ENCODE measurements at places on chromosomes 3 and 15.

DNA sequence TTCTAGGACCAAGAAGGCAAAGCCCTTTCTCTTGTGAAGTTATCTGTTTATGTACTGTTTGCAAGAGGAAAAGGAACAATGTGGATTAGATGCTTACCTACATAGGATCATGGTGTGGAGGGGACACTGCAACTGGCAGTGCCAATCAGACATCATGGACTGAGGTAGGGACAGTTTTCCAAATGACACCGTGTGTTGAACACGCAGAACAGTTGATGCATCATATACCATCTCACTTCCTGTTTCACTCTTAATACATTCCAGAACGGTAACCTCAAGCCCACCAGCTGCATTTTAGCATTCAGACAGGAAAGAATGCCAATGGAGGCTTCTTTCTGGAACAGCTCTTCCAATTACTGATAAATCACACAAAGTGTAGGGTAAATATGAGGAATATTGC, 397.7 kb upstream of the LMCD1 start:
- DNase-seq = no peak

- no peak for DNase-seq
Observed at GRCh38 chr15:81865850-81866537, 179.8 kb downstream of the MEX3B start.

GRCh38 chr3:46214751-46215352, 6.7 kb upstream of the CCR1 start:
- peak; percentile 68 for DNase-seq

DNA sequence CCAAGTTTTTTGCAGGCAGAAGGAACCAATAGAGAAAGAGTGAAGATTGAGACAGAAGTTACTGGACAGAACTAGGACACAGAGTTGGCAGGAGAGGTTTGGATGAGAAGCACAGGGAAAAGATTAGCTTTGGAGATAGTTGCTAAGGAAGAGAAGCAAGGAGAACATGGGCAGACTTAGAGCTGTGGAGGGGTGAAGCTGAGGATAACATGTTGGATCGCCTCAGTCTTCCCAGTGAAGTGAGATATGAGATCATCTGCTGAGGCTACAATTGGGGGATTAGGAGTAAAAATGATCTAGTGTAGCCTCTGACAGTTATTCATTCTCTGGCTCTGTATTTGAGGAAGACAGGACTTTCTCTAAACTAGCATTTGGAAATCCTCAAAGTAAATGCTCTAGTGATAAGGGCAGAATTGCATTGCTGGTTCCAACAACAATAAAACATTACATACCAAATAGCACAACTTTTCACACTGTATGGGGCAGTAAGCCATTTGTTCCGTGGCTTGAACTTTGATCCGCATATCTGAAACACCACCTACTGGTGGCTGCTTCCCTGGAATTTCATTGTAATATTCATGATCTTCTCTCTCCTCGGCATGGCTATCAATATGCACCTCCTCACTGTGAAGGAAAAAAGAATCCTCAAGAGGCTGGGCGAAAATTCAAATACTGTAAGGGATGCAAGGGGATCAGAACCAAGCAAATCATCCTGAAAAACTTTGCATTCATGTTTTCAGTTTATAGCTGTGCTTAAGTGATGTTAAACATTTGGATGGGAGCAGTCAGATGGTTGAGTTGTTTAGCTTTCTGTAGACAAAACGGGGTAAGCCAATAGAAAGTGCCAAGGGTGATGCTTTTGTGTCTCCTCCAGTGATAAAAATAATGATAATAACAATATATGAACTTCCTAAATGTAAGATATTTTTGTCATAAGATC, 22.2 kb upstream of the EID1 start:
- no peak for DNase-seq

DNA sequence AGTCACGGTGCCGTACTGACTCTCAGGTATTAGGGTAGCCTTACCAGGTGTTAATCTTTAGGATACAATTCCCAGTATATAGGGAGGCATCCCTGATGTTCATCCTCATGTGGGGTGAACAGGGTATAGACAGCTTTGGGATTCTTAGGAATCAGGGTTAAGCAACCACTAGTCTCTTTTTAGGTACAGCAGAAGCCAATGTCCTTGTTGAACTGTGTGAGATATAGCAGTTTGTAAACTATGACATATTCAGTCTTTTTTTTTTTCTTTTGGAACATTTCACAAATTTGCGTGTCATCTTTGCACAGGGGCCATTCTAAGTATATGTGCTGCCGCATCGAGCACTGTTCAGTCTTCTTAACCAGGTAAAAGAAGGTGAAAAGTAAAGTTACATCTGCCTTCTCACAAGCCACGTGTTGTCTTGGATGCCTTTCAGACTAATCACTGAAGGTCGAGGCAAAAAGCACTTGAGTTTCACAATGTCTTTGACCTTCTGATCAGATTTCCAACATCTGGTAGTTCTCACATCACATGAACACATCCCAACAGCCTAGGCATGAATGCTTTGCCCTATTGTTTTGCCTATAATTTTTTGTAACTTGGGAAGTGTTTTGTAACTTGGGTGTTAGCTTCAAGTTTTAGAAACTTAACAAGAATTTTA, 17.2 kb downstream of the TSEN2 start:
- no peak for DNase-seq

- no peak for DNase-seq
Observed at GRCh38 chr3:58116161-58116955, 94.4 kb downstream of the DNASE1L3 start.

GRCh38 chr3:172676196-172676922, 34.5 kb downstream of the NCEH1 start:
- no peak for DNase-seq

DNA sequence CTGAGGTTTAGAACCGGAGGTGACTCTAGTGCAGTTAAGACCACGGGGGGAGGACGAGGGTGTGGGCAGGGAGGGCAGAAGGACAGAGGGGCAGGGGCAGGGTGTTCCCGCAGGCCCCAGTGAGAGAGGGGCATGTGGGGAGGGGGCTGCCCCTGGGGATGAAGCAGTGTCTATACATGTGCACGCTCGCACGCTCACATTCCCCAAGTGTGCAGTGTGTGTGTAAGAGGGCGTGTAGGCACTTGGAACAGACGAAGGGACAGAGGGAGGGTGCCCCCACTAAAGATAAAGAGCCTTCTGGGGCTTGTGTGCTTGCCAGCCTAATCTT, 69.5 kb upstream of the MEF2A start:
- DNase-seq = no peak

- DNase-seq = peak; percentile 22
Observed at GRCh38 chr3:194204042-194204987, 68.4 kb downstream of the HES1 start.

DNA sequence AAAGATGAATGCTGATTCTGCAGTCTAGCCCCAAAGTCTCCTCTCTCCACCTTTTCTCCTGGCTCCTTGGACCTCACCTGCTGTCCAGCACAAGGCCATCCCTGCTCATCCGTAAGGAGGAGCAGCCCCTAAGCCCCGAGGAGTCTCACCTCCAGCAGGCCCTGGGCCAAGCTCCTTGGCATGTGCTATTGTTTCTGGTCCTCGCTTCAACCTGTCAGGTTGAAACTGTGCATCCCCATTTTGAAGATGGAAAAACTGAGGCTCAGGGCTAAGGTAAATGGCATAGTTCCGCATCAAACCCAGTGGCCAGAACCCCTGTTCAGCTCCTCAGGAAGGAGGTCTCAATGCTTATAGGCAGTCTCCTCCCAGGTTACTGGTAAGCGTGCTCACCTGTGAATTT, 26.1 kb downstream of the CHDH start:
- no peak for DNase-seq

DNA sequence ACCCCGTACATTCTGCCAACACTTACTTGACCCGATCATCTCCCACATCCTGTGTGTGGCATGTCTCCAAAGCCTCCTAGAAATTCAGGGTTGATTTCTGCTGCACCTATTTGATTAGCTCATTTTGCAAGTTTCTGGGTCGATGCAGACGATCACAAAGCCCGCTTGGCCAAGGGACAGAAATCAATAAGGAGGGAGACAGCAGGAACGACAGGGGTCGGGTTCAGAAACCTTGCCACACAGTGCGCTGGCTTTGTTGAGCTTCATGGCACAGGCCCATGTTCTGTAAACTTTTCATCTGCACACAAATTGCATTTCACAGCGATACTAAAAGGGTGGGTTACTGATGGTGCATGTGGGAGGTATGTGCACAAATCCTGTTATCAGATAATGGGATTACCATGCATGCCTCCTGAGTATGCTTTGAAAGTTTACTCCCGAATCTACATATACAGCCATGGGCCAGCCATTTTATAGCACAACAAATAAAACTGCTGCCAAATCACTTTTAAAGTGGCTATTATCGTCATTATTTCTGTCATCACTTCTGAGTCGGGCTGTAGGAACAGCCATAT, 95.9 kb upstream of the ATP11B start:
- no peak for DNase-seq

DNA sequence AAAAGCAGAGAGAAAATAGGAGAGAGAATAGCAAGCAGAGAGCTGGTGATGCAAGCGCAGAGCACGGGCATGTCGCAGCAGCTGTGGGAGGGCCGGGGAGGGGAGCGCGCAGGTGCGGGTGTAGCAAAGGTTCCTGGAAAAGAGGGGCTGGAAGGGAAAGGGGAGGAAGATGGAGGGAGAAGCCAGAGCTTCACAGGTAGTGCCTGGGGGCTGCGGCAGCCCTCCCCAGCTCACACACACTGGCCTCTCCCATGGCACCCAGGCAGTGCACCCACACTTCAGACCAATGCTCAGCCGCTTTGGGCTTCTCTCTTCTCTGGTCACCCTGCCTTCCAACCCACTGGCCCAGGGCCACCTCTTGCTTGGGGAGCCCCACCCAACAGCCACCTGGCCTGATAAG, 72.1 kb downstream of the ADAMTS7 start:
- DNase-seq = no peak

- no peak for DNase-seq
Observed at GRCh38 chr15:45182996-45183395, 4.8 kb downstream of the SHF start.

DNA sequence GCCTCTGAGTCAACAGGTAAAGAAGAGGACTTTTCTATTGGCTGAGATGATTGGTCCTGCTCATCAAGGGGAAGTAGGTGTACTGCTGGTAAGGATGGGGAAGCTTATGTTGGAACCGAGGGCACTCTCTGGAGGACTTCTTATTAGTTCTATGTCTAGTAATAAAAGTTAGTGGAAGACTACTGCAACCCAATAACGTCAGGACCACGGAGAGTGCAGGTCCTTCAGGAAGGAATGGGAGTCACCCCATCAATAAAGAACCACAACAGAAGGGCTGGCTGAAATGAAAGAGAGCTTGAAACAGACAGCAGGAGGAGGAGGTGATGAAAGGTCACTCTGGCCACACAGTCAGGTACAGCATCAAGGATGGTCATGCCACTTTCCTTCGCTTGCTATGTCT, 68.8 kb upstream of the PRR23E start:
- DNase-seq = no peak

GRCh38 chr15:27512281-27513001, 541.5 kb downstream of the GABRG3 start:
- no peak for DNase-seq

GRCh38 chr3:124267406-124267805, 275.5 kb upstream of the ROPN1 start:
- DNase-seq = no peak
